ENCODE measurements at places on chromosomes 5 and 9.

DNA sequence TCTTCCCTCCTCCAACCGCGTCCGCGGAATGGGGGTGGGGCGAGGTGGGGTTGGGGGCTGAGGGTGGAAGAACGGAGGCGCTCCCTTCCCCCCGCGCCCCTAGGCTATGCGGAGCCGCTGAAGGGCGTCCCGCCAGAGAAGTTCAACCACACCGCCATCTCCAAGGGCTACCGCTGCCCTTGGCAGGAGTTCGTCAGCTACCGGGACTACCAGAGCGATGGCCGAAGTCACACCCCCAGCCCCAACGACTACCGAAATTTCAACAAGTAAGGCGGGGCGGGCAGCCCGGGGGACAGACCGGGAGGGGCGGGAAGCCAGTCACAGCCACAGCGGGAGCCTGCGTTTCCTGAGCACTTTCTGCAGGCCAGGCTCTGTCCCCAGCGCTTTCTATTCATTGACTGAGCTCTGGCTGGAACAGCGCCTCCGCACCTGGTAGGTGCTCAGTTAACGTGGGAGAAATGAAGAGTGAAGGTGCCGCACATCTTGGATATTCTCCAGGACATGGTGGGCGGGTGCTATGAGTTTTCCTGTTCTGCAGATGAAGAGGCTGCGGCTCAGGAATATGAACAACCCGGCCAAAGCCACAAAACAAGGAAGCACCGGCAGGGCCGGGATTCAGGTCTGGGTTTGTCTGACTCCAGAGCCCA, 11.3 kb downstream of the MYOZ3 start:
- DNase-seq = peak; percentile 57

- no peak for DNase-seq
Measured at GRCh38 chr5:1542781-1543180, 19.0 kb upstream of the LPCAT1 start.

DNA sequence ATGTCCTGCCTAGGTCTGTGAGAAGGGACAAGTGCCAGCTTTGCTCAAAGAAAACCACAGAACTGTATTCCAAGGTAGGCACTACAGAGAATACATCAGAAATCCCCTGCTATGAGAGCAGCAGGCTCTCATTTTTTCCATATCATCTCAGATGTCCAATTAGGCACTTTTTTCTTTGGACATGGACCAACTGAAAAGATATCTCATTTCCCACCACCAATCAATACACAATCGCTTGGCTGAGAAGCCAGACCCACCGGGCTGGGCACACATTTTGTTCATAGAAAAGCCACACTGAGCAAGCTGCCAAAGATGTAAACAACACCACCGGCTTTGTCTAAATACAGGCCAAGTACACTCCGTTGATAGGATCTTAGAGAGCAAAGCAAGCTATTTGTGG, 25.9 kb downstream of the STOM start:
- DNase-seq = no peak

DNA sequence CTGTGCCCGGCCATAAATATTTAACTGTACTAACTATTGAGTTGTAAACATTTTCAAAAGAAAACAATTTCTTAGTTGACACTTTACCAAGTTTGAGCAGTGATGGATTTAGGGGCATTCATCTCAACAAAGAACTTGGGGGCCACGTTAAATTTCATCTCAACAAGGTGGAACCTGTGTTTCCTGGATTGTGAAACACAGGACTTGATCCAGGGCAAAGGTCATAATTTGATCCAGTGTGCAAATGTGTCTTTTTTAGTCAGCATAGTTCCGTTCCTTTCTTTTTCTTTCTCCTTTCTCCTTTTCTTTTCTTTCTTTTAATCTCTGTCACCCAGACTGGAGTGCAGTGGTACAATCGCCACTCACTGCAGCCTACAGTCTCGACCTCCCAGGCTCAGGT, 3.1 kb downstream of the GFRA3 start:
- DNase-seq = no peak

DNA sequence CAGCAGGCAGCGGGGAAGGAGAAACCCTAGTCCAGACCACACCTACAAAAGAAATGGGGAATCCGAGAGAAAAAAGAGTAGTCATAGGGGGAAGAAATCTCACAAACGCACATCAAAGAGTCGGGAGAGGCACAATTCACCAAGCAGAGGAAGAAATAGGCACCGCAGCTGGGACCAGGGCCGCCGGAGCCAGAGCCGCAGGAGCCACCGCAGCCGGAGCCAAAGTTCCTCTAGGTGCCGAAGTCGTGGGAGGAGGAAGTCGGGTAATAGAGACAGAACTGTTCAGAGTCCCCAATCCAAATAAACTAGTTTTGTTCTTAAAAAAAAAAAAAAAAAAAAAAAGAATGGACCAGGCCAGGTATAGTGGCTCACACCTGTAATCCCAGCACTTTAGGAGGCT, 29.3 kb downstream of the REEP5 start:
- DNase-seq = no peak

GRCh38 chr5:32317041-32317440, 4.3 kb upstream of the MTMR12 start:
- no peak for DNase-seq

- no peak for DNase-seq
Measured at GRCh38 chr5:166880456-166880855, 1411.0 kb upstream of the WWC1 start.

- DNase-seq = no peak
Measured at GRCh38 chr5:71475788-71476384, 20.4 kb downstream of the BDP1 start.

DNA sequence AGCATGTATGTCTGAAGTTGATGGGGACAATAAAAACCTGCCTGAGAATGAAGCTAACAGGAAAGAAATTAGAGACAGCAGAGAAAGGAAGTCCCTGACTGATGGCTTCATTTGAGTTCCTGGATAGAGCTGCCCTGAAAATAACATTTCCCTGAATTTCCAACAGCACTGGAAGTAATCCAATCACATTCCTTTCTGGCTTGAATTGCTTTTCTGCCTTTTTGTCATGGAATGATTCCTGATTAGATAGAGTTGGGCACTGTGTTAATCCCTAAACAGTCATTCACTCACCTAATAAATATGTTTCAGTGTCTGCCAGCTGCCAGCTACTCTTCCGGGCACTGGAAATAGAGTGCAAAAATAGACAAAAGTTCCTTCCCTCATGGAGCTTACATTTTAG, 30.0 kb upstream of the SH3RF2 start:
- DNase-seq = no peak

GRCh38 chr9:126788046-126788445, 16.8 kb upstream of the ZBTB43 start:
- DNase-seq = no peak

GRCh38 chr5:59062986-59063683, 480.3 kb downstream of the RAB3C start:
- no peak for DNase-seq

- no peak for DNase-seq
Measured at GRCh38 chr9:117247266-117247665, 167.6 kb downstream of the ASTN2 start.

GRCh38 chr9:4665357-4665756, 923 bp downstream of the SPATA6L start:
- no peak for DNase-seq

DNA sequence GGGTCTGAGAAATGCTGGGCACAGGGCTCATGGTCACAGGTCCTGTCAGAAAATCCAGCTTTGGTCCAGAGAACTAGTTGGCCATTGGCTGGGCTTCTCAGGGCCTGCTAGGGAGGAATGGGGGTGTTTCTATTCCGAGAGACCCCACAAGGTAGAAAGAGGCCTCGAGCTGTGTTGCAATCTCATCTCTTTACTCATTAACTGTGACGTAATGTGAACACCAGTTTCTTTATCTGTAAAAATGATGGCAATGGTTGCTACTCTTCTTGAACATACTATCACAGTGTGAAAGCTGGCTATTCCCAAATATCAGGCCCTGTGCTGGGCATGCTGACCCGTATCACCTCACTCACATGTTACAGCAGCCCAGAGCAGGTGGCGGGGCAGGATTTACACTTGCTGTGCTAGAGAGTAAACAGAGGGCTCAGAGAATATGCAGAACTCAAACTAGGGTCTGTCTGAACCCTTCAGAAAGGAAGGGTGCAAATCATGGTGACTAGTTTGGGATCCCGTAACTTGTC, 35.7 kb upstream of the SLC25A51 start:
- DNase-seq = no peak

DNA sequence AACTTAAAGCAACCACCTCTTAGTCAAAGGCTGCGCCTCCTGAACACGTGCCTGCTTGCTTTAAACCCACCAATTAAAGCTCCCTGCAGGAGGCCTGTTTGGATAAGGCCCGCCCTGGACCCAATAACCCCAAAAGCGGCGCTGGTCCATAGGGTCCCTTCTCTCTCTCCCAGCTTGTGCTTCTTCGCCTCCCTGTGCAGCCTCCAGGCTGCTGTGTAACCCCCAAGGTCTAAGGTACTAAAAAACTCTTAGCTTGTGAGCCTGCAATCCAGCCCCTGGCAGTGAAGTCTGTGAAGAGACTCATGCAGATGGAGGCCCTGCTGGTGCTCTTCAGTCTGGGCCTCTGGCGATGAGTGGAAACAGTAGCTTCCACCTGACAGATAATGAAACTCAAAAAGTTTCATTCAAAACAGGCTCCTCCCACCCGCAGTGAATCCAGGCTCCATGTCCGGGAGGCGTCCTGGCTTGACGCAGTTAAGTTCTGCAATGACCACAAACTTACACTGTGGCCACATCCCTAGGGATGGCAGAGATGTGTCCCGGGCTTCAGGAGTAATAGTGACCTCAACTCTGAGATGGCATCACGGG, 97.3 kb downstream of the PRRT1B start:
- DNase-seq = peak; percentile 64

- no peak for DNase-seq
Measured at GRCh38 chr5:126753227-126753626, 23.7 kb upstream of the LMNB1 start.

DNA sequence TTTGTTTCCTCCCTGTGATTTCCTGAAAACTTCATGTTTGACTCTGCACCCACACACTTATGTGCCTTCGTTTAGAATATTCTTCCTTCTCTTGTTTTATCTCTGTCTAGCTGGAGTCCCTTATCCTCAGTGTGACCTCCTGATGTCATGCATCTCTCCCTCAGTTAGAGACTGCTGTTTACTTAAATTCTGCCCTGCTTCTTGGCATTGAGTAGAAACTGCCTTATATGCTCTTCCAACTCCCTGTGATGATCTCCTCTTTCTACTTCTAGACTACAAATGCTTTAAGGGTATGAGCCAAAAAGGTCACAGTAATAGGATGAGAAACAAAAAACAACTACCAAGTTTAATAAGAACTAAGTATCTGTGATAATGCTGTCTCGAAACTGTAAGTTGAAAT, 12.2 kb downstream of the FGF10 start:
- DNase-seq = no peak

- DNase-seq = no peak
Measured at GRCh38 chr9:137807721-137808703, 69.6 kb upstream of the CACNA1B start.

DNA sequence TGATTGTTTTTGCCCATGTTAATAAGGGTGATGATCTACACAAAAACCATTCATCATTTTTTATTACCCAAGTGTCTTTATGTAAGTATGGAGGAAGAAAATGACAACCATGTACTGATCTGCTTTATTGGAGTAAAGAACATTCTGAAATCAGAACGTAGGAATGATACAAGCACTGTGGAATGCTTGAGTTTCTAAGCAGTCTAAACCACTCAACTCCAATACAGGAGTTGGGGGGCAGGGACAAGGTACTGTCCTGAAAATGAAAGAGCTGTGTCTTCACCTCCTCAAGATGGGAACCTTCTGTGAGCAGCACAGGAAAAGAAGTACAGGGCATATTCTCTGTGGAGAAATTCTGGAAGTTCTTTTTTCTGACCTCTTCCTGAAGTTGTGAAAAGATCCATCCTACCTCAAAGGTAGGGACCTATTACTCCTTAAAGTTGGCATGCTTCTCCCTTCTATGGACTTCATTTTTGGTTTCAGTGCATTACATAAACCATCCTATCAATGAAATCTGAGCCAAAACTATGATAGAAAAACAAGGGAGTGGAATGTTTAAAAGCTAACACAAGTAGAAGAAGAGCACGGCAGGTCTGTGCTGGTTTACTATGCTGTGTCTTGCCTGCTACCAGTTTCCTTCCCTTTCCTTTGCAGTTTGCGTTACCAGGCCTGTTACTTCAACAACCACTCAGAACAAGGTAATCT, 202.6 kb downstream of the SEMA5A start:
- no peak for DNase-seq

- no peak for DNase-seq
Measured at GRCh38 chr9:61666849-61667371, 477.1 kb downstream of the SPATA31A7 start.

Measured in activated T-cell treated with anti-CD3 and anti-CD28 coated beads, Interleukin-2, amount 50 U/mL, for 24 hours (primary cell).